ENCODE measurements at places on chromosomes 4 and X.

GRCh38 chr4:139779691-139780090 is 114.1 kb downstream of the MGST2 start:
- no peak for ATAC-seq

DNA sequence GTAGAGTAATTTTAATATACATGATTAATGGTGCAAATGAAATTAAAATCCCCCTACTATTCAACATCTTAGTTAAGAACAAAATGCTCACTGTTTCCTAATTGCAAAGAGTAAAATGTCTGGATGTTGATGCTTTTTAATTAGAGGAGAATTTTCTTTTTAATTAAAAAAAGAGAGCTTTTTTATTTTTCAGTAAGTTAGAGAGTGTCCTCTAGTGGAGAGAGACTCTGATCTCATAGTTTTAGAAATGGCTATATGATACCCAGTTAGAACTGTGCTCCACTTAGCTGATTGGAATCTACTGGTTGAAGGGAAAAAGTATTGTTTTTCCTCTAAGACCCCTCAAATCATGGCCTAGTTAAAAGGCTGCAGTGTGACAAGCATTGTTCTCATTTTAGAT is 312.0 kb upstream of the MAGEB2 start:
- ATAC-seq: no peak

GRCh38 chr4:8830056-8830455 is 41.6 kb downstream of the HMX1 start:
- ATAC-seq: no peak

DNA sequence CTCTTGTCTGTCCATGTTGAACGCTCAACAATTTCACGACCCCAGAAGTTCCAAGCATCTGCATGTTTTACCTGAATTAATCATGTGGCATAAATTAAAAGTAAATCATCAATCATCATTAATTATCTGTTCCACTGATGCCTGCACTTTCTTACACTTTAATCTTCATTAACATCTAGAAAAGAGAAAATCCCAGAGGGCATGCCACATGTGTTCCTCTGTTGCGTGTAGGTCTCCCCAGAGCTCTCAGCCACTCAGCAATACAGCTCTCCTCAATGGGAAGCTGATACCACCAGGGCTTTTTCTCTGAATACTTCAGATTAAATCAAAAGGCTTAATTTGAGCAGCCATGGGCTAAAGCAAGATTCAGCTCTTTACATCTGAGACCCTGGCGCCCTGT is 722.4 kb upstream of the TENM3 start:
- ATAC-seq: no peak

GRCh38 chr4:169440446-169440845 is 169.7 kb upstream of the SH3RF1 start:
- ATAC-seq: no peak

GRCh38 chr4:138632856-138633579 is 382.6 kb upstream of the NOCT start:
- no peak for ATAC-seq

DNA sequence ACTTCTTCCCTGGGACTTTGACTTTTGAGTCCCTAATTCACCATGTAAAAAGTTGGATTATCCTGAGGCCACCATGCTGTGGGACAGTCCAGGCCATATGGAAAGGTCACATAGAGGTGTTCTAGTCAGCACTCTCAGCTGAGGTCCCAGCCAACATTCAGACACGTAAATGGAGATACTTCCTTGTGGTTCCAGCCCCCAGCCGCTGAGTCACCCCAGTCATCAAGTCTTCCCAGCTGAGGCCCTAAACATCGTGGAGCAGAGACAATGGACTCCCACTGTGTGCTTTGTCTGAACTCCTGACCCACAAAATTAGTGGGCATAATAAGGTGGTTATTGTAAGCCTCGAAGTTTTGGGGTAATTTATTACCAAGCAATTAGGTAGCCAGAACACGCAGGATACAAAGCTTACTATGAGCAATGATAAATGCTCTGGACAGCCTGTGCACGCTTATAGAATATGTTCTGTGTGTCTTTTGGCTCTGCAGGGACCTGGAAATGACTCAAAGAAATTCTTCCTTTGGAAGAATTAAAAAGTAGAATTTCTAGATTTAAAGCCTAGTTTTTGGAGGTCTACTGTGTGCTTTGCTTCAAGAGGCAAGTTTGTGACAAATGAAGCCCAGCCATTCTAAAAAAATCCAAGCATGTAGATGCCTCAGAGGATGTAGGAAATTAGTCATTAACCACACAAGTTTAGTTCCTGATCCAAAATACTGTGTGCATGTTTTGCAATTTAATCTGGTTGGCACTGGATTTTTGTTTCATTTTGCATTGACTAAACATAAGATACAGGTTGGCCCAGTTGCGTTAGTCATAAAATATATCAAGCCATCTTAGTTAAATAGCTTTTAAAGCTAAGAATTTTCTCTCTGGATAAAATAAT is 33.2 kb upstream of the SLC9A7 start:
- peak; percentile 83 for ATAC-seq

GRCh38 chr4:119643306-119644042 is 14.9 kb upstream of the PDE5A start:
- ATAC-seq: peak; percentile 53

DNA sequence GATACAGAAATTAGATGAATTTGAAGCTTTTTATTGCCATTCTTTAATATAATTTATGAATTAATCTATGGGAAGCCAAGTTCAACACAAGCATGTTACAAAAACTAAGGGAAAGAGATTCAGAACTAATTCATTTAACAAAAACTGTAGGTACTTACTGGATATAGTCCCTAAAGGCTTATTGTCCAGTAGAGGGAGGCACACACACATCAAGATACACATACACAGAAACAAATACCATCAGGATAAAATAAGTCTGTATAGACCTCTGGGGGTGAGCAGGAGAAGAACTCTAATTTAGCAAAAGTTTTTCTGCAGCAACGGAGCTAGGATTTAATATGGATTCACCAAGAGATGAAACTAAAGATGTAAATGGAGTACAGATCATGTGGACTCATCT is 83.0 kb upstream of the IL13RA1 start:
- no peak for ATAC-seq

GRCh38 chr4:71293705-71294104 is 45.1 kb upstream of the SLC4A4 start:
- peak; percentile 56 for ATAC-seq

DNA sequence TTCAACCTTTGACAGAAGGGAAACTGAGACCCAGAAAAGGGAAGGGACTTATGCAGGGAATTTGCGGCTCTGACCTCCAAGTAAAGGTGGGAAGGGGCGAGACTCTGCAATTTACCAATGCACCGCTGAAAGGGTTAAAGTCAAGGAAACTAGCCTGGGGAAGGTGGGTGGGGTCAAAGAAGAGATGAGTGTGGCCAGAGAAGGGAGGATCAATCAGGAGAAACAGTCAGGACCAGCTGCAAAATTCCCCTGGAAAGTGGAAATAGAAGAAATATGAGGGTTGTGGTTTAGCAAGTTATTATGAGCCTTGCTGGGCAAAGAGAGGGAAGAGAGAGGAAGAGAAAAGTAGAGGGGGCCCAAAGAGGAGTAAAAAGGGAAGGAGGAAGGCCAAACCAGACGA is 30.5 kb downstream of the STARD8 start:
- no peak for ATAC-seq

GRCh38 chrX:129698150-129698549 is 40.6 kb upstream of the XPNPEP2 start:
- no peak for ATAC-seq

GRCh38 chr4:168694667-168695066 is 197.8 kb downstream of the PALLD start:
- no peak for ATAC-seq

DNA sequence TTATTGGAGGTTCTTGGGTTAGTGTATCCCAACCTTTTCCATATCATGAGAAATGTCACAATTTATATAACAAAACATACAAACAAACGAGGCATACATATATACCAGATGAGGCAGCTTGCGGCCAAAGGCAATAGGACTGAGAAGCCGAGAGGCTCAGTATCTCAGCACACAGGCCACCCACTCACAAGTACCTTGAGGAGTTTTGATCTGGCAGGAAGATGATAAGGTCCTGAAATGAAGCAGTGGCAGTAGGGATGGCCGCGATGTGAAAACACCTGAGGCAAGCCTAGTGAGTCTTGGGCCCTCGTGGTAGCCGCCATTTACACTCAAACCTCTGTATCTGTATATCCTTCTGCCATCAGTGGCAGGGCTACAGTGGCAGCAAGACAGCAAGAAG is 55.3 kb upstream of the PRPS1 start:
- ATAC-seq: no peak

- no peak for ATAC-seq
Measured at GRCh38 chrX:123447506-123447905, 263.4 kb downstream of the GRIA3 start.

DNA sequence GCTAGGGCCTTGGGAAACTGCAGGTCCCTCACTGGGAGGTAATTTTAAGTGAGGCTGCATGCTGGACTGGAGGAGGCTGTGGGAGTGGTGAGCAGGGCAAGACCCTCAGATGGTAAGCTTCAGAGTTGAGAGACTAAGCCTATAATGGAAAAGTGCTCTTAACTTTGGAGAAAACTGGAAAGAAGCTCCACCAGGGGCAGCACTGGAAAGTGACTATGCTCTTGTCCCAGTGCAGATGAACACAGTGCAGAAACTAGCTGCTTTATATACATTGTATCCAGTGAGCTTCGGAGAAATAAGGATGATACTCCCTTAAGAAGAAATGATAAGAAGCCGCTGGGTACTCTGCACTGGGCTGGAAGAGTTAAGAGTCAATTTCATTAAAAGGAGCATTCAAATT is 3.2 kb upstream of the MAGEB2 start:
- ATAC-seq: no peak

DNA sequence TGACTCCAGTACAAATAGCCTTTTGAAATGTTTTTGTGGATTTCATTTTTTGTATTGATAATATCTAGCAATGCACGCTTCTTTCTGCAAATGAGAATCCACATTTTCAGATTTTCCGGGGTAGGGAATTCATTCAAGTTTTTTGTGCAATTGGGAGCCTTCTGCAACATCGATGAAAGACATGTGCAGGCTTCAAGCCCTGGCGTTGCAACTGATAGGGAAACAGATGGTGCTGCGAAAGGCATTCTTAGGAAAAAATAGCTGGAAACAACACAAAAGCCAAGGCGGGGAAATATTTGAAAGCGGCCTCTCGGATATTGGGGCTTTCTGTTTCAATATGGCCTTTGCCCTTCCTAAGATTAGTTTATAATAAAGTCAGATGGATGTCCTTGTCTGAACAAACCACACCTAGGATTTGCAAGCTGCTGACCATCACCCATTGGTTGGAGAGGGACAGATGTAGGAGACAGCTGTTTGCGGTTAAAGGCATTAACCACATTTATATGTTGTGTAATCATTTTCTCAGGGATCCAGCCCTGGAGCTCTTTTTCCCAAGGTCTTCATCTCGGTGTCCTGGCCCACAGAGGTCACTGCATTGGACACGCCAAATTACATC is 136.5 kb downstream of the PRKX start:
- ATAC-seq: no peak

DNA sequence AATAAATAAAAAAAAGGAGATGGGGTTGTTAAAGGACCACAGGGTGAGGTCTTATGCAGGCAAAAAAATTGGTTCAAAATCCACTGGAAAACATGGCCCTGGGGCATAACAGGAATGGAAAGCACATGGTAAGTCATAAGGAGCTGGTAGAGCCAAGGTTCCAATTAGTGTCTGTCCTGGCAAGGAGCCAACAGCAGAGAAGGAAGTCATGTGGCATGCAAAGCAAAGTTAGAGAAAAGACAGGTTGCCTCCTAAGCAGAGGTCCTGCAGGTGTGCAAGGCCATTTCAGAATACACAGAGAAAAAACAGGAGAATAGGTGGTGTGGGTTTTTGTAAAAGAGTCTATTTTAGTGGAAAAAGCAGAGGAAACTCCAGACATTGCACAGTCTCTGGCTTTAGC is 1881.7 kb downstream of the ARAP2 start:
- ATAC-seq: no peak
